ENCODE measurements at places on chromosomes 3 and 15.

GRCh38 chr3:37712918-37713817 lies 148.5 kb upstream of the CTDSPL start:
- DNase-seq: peak; percentile 28

GRCh38 chr3:152960684-152961083 lies 125.8 kb downstream of the P2RY1 start:
- DNase-seq: no peak

- DNase-seq: no peak
Observed at GRCh38 chr3:197540961-197541377, 14.8 kb downstream of the BDH1 start.

GRCh38 chr3:50227390-50228183 lies 8.4 kb upstream of the GNAI2 start:
- peak; percentile 89 for DNase-seq

DNA sequence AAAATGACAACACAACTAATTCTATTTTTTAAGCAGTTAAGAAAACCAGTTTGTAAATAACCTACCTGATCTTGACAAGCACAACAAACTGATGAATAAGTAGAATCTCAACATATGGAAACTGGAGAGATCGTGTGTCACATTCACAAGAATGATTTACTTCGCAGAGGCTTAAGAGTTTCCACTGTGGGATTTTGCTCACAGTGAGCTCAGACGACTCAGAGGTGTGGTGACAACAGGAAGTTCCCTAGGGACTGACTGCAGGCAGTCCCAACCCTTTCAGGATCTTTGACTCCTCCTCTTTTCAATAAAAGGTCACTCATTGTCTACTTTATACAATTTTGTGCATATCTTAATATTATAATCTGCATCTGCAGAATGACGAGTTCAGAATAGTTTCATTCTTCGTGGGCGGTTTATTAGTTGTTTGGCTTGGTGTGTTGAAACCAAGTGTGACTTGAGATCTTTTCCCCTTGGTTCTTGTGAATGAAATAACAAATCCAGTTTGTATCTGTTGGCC lies at the start of gene LIPH:
Gene LIPH (minus strand): TSS at position 231 of the 520 bp plus-strand sequence. CDS start 117 bp downstream, at position 114.
- DNase-seq: no peak

DNA sequence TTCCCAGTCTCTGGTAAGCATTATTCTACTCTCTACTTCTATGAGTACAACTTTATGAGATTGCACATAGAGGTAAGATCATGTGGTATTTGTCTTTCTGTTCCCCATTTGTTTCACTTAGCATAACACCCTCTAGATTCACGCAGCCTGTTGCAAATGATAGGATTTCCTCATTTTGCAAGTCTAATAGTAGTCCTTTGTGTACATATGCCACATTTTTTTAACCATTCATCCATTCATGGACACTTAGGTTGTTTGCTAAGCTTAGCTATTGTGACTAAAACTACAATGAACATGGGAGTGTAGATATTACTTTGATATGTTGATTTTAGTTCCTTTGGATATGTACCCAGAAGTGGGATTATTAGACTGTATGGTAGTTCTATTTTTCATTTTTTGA lies 717.9 kb upstream of the ALCAM start:
- DNase-seq: no peak

GRCh38 chr3:45095916-45096526 lies 50.2 kb downstream of the CDCP1 start:
- DNase-seq: no peak

GRCh38 chr3:52055537-52056351 lies 627 bp downstream of the DUSP7 start:
- no peak for DNase-seq

- no peak for DNase-seq
Observed at GRCh38 chr3:30614943-30615342, 8.5 kb downstream of the TGFBR2 start.

DNA sequence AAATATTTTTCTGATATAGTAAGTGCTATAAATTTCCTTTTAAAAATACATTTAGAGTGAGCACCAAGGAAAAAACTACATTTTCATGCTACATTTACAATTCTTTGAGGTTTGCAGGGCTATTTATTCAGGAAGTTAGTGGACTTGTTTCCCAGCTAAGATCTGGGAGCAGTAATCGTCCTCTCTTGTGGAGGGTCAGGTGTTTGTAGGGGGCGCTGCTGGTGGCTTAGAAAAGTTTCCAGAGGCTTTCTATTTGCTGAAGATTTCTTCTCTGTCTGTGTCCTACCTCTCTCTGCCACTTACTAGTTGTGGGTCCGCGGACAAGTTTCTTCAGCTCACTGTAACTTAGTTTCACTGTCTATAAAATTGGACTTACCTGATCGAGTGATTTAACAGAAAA lies 163.9 kb downstream of the PEX5L start:
- DNase-seq: no peak

DNA sequence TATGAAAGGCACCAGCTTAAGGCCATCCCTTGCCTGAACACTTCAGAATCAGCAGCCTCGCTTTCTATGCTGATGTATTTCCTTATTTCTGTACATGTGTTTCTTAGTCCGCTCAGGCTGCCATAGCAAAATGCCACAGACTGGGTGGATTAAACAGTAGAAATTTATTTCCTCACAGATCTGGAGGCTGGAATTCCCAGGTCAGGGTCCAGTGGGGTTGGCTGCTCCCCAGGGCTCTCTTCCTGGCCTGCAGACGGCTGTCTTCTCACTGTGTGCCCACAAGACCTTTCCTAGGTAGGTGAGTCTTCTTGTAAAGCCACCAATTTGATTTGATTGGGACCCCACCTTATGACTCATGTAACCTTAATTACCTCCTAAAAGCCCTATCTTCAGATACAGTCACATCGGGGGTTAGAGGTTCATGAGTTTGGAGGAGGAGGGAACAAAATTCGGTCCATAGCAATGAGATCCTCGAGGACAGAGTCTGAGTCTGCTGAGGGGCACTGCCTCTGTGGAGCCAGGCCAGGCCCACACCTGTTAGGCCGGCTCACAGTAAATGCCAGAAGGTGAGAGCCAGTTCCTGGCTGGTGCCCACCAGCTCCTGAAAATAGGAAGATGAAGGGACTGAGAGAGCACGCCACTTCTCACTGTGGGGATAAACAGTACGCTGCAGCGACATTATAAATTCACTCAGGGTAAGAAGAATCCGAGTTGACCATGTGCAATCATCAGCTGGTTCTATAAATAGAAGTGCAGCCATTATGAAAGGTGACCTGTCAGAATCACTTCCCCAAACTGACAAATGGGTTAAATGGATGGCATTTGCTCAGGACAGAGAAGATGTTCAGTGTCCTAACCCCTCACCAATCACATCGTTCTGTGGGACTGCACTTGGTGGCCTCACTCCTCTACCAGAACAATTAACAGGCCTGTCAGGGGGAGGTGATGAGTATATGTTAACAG lies 41.1 kb downstream of the CTXND1 start:
- no peak for DNase-seq

- DNase-seq: no peak
Observed at GRCh38 chr3:179179979-179180759, 32.0 kb downstream of the PIK3CA start.

- DNase-seq: no peak
Observed at GRCh38 chr15:51414256-51414860, 72.9 kb downstream of the GLDN start.

DNA sequence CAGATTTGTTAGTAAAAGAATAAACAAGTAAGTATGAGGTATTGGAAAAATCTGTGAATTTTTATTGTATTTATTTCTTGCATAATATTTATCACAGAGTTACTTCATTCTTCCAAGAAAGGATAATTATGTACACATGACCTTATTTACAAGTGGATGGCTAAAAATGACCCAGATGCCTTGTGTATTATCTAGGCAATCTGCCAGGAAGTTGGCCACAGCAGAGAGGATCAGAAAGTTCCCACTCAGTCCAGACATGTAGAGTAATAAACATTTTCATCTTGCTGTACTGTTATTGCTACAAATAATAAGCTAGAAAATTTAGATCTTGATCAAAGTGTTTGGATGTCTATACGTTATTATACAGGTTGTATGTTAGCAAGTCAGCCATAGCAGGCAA lies 317.1 kb downstream of the EPHA6 start:
- no peak for DNase-seq

DNA sequence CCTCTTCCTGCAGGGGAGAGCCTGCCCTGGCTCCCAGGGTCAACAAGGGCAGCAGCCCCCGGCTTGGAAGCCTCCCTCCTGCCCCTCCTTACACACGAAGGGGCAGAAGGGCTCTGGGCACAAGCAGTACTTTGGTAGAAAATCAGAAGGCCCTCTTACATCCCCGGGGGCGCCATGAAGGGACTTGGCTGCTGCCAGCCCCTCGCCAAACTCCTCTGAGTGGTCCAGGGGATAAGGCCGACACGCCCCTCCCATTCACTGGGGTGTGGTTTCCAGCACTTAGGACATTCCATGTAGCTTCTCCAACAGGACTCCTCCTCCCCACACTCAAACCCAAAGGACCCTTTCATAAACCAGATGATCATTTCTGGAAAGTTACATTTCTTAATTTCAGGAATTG lies 1.2 kb upstream of the ST8SIA2 start:
- no peak for DNase-seq

DNA sequence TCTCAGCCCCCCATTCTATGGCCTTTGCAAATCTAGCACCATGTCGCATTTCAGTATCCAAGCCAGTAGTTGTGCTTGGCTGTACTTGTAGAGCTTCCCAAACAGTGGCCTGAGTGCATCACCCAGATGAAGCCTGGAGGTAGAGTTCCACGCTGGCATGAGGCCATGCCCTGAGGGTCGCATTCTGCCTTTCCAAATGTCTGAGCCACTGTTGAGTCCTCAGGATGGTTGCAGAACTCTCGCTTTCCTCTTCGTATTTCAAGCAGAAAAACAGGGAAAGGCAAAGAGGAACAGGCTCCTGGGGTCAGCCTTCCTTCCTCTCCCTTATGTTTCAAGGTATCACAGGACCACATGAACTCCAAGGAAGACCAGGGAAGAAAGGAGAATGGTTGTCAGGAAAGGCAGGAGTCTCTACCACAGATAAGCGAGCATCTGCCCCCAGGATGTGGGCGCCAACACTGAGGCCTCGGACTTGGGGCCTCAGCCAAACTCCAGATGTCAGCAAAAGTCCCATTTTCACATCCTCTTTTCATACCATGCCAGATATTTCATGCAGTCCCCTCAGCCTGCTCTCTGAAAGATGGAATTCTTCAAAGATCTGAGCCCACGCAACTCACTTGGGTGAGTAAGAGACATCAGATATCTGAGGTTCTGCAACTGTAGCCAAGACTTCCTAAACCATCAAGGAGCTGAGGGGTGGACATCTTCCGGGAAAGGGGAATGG lies 19.4 kb upstream of the PRR20G start:
- DNase-seq: no peak

- DNase-seq: no peak
Observed at GRCh38 chr15:71393383-71393782, 278.1 kb downstream of the THSD4 start.

- DNase-seq: no peak
Observed at GRCh38 chr15:85973584-85974347, 105.9 kb upstream of the AGBL1 start.

- no peak for DNase-seq
Observed at GRCh38 chr3:14210290-14210688, 31.7 kb downstream of the LSM3 start.

DNA sequence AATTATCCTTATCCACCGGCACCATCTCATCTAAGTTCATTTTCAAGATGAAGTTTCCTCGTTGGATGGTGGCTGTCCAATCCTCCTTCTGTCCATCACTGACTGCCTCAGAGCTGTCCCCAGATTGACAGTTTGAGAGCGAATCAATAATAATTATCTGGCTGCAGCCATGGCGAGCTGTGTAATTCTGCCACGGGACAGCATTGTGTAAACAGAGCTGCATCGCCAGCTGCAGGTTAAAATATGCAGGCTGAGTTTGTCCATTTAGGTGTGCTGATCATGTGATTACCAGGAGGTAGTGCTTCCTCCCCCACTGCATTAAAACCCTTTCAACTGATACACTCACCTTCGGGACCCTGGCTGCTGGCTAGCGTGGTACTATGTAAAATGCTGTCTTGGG lies 461.9 kb upstream of the ONECUT1 start:
- DNase-seq: no peak

DNA sequence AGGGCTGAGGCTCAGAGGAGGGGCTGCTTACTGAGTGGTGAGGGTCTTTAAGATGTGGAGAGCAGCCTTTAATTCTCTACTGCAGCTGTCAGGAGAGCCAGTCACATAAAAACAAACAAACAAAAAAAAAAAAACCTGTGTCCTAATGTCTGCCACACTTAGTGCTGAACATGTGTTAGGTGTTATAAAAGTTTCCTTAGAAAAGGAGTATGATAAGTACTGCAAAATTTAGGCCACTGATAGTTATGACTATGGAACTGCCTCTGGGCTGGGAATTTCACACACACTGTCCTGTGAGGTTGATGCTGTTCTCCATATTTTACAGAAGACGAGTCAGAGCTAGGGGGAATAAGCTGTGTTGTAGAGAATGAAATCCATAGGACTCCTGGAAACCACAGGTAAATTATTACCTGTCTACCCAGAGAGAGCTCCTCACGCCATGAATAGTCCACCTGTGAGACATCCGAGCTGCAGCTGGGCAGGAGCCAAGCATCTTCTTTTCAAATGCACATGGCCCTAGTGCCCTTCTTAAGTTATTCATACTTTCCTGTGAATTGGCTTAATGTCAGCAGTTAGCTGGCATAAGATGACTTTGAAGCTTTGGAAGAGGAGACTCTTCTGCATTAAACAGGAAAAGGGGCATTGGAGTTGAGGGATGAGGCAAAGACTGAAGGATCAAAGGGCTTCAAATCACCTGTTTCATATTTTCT lies 34.5 kb upstream of the SKOR1 start:
- no peak for DNase-seq

DNA sequence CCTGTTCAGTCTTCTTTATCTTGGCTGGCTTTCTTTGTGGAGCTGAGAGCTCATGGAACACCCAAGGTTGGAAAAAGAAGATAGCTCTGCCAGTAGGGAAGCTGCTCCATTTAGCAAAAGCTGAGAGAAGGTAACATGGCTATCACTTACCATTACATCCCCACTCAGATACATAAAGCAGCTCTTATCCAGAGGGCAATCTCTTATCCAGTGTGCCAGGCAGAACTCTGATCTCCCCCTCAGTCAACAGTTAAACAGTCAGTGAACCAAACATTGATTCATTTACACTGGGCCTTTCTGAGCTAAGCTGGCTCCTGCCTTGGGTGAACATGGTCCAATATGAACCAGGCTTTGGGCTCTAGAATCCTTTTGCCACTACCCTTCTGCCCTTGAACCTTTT lies 624.2 kb downstream of the NTRK3 start:
- DNase-seq: no peak

GRCh38 chr15:58628206-58628947 lies 121.1 kb downstream of the ADAM10 start:
- no peak for DNase-seq

DNA sequence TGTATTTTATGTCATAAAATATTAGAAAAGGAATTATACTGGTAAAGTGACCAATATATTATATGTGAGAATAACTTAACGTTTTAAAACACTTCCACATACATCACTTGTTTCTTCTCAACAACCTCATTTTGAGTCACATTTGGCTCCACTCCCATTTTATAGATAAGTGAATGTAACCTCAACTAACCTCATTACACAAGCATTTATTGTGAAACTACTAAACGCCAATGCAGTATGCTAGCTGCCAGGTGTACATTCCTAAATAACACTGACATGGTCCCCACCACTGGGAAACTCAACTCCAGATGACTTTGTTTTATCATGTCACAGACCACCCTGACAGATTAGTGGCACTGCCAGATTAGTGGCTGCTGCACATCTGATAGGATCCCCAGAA lies 249.7 kb upstream of the CNTN4 start:
- DNase-seq: no peak

GRCh38 chr3:158672215-158673176 lies at the start of gene LXN:
LXN (minus strand) TSS chr3:158672648; CDS start chr3:158672478, 170 bp downstream.
- peak; percentile 76 for DNase-seq
